ENCODE measurements at places on chromosomes 12 and 14.

GRCh38 chr12:93080452-93080851 is 151.4 kb upstream of the EEA1 start:
- no peak for DNase-seq

GRCh38 chr12:66602483-66603143 is 76.3 kb downstream of the GRIP1 start:
- no peak for DNase-seq

GRCh38 chr14:32167907-32168306 is 33.9 kb upstream of the RNU6-7 start:
- no peak for DNase-seq

- no peak for DNase-seq
Measured at GRCh38 chr12:96194576-96194889, 358 bp downstream of the ELK3 start.

DNA sequence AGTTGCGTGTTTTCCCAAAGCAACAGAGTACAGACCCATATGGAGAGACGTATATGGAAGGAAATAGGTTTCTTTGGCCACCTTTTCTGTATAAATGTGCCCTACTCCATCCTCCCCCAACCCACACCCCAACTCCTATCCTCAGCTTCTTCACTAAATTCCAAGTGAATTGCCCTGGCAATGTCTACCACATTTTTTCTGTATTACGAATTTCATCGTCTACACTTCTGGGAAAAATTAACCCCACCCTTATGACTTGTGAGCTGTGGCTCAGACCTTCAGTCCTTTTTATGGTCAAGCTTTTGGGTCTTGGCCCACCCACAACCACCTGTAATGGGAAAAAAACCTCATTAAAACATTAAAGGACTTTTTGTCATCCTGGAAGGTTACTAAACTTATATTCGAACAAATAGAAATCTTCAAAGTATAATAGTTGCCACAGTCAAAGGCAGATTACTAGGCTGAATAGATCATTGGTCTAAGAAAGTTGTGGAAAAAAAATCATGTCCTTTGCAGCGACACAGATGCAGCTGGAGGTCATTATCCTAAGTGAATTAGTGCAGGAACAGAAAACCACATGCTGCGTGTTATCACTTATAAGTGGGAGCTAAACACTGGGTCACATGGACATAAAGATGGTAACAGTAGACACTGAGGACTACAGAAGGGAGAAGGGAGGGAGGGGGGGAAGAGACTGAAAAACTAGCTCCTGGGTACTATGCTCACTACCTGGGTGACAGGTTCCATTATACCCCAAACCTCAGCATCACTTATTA is 15.7 kb upstream of the NFKBIA start:
- no peak for DNase-seq

DNA sequence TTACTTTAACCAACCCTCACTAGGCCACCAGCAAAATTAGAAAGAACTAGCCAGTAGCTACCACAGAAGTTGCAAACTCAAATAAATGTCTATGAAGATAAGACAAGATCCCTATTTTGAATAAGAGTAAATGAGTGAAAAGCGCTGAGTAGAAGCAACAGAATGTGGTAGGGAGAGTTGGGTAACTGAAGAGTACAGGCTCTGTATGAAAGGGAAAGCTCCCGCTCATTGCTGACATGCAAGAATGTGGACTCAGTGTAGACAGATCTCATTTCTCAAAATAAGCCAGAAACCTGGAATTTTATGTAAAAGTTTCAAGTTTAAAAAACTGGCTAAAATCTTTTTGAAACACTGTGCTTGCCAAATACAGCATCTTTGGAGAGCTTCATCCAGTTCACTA is 63.9 kb downstream of the NAV3 start:
- no peak for DNase-seq

DNA sequence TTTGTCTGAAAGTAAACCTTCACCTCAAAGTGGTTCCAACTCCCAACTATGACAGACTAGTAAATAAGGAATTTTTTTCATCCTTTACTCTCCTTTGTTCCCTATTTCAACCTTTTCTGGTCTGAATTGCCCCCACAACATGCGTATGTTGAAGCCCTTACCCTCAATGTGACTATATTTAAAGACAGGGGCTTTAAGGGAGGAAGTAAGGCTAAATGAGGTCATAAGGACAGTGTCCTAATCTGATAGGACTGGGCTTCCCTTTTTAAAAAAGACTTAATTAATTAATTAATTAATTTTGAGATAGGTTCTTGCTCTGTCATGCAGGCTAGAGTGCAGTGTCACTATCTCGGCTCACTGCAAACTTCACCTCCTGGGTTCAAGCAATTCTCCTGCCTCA is 86.3 kb downstream of the VCPKMT start:
- DNase-seq, result no peak

GRCh38 chr14:90295870-90296516 is 35.7 kb downstream of the NRDE2 start:
- no peak for DNase-seq

DNA sequence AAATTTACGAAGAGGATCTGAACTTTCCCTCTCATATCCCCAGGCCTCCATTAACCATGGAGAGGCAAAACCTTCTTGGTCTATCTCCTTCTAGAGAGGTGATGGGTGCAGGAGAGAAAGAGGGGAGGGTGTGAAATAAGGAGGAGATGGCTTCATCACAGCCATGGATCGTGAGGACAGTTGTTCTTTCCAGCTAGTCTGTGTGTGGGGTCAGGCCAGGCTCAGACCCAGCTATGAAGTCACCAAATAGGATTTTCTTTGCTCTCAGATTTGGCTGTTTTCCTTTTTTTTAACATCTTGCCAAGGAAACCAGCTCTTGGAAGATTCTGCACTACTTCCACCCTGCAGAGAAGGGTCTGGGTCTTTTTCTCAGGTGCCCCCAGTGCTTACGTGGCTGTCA is 64.9 kb upstream of the FAM181A start:
- no peak for DNase-seq

- DNase-seq, result no peak
Measured at GRCh38 chr14:102949062-102949800, 26.8 kb downstream of the AMN start.

DNA sequence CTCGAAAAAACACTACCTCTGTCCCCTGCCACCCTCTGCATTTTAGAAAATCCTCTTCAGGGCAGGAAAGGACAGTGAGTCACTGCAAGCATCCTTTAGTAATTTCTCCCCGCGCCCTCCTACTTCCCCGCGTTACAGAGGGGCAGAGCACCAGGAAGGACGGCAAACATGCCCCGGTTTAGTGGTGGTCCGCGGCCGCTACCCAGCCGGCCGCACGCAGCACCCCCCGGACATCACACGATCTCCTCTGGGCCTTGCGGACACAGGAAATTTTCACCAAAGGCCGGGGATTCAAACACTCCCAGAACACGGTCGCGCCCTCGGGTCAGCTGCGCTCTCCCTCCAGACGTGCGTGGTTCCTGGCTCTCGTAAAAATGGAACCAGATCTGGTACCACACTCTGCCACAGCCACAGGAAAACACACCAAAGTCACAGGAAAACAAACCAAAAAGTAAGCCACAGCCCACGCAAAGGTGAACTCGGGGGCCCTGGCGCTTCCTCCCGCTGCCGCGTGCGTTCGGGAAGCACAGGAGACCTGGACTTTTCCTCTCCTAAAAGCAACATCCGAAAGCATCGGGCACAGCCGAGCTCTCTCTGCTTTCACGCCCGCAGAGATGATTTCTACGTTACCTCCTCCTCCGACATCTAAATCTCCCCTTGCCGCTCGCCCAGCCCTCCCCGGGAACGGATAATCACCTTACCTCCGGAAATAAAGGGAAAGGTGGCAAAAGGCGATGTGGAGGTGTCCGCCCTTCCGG is 839 bp downstream of the SLC38A1 start:
- peak; percentile 36 for DNase-seq

GRCh38 chr14:104253223-104253822 is 114.9 kb downstream of the KIF26A start:
- no peak for DNase-seq
